Sigmoid colon (tissue), 7 donors: ENCODE measurements at places on chromosomes 16 and 17.

DNA sequence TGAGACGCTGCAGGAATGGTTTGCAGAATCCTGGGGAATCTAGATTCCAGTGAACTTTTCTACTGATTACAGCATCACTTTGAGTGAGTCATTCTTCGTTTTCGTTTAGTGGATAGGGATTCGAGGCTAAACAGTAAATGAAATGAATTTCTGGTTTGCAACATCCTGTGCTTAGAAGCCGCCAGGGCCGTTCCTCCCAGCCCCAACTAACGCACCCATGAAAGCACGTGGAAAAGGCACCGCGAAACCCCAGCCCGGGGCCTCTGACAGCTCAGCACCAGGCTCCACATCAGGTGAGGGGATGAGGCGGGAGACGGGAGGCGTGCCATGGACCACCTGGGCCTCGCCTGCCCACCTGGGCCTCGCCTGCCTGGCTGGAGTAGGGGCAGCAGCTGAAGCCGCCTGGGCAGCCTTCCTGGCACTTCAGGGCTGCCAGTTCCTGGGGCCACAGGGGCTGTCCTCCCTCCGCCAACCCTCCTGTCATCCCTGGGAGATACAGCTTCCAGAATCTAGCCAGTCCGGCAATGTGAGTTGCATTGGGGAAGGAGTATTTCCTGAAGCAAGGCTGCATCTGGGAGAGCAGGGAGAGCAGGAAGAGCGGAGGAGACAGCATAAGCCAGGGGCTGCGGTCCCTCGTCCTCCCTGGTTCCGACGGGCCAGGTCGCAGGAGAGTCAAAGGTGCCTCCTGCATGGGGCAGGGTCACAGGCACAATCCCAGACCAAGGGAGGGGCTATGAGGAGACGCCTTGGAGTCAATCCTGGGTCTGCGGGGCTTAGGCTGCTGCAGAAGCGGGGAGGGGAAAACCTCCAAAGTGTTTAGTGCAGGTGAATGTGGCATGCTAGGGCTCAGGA, 78.4 kb downstream of the RPH3AL start:
- DNase-seq: peak; percentile 47

GRCh38 chr17:10713318-10713717, 15.9 kb downstream of the ADPRM start:
- DNase-seq: no peak

DNA sequence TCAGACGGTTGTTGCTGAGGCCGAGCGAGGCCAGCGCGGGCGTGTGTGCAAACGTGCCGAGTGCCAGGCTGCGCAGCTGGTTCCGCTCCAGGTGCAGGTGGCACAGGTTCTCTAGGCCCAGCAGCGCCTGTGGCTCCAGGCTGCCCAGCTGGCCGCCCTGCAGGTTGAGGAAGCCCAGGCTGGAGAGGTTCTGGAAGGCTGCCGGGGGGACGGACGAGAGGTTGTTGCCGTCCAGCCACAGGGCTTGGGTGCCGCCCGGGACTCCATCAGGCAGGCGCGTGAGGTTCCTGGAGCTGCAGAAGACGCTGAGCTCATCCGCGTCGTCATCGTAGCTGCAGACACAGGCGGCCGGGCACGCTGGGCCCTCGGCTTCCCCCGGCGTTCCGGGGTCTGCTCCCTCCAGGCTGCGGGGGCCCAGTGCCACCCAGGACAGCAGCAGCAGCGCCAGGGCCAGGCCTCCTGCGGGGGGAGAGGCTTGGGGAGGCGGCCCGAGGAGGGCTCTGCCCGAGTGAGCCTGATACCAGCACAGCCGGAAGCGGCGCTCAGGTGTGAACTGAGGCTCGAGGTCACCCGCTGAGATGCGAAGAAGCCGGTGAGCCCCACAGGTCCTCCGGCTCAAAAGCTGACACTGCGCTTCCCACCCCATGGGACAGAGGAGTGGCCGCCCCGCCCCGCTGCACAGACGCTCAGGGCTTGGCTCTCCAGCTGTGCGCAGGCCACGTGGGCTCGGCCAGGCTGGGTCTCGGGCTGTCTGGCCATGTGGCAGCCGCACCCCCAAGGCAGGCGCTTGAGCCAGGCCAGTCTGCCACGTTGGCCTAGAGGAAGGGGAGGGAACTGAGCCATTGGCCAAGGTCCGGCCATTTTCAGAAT, 1.3 kb downstream of the IGFALS start:
- peak; percentile 61 for DNase-seq

- no peak for DNase-seq
Measured at GRCh38 chr17:12395733-12396354, 269.8 kb upstream of the MYOCD start.

DNA sequence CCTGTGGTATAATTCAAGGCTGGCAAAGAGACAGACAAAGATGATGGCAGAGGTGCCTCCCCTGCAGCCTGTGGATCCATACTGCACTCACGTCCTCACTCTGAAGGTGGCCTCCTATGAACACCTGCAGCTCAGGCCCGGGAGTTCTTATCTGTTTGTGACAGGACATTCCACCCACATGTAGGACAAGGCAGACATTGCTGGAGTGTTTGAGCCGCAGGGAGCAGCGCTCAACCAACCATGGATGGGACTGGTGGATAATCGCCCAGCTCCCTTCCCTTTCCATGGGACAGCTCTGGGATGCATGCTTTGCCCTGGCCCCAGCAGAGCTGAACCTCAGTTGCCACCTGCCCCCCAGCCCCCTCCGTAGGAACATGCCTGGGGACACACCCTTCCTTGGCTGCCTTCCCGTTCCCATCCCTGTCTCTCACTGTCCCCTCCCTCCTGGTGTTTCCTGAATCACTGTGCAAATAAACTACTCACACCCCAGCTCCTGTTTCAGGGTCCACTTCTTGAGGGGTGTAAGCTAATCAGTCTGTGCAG, 22.2 kb downstream of the ITPRIPL2 start:
- DNase-seq: peak; percentile 70

DNA sequence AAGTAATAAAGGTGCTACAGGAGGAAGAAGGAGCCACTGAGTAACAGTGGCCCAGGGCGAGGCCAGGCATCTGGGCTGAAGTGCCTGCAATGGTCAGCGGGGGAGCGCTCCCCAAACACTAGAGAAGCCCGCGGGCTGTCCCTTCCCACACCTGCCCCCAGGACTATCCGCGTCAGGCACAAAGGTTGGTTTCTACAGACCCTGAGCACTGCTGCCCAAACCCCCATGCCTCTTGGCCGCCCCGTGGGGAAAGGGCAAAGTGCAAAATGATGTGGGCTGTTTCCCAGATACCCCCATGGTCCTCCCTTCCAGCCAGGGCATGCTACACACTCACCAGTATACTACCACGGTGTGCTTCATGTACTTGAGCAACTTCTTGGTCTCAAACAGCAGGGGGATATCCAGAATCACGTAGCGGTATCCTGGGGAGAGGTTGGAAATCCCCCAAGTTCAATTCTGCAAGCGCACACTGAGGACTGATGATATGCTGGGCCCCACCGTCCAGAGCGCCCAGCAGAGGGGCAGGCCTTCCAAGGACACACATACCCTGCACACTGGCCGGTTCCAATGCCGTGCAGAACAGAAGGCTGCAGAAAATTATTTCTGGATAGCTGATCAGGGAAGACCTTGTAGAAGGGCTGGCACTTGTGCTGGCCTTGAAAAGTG, 21.5 kb downstream of the DCAKD start:
- DNase-seq: no peak

DNA sequence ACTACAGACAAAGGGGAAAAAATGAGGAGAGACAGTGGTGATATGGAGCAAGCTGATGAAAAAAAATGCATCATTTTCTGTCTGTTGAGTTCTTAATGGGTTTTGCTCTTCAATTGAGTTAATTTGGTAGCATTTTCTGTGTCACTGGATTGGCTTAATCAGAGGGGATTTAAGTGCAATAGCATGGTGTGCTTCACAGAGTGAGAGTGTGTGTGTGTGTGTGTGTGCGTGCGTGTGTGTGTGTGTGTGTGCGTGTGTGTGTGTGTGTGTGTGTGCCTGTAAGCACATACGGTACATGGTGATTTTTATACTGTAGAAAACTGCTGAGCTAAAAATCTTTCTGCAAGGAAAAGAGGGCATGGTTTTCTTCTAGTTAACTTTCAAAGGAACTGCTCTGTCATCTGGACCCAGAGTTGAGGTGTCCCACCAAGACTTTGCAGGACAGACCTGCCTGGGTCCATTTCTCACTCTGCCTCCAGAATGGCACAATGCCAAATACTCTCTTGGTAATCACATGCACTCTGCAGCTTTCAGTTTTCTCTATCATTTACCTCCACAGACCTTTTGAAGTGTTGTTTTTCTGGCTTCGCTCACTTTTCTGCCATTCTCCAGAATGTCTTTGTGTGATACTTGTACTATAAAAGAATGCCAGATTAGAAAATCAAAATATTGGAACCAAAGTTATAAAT, 952.6 kb upstream of the SOX9 start:
- no peak for DNase-seq

DNA sequence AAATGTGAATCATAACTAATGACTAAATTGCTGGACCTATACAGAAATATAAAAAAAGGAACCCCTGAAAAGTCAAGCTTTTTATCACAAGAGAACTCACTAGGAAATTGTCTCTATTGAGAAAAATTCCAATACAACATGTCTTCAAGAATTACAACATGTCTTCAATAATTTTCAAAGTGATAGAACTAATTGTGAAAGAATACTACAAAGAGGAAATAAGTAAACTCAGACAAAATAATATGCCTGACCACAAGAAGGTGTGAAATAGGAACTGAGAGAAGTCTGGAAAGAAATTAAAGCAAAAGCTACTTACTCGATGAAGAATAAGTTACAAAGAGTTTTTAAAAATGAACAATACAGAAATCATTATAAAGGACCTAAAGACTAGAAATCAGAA, 29.9 kb upstream of the OR1G1 start:
- no peak for DNase-seq

- DNase-seq: no peak
Measured at GRCh38 chr17:2844416-2844815, 48.2 kb downstream of the RAP1GAP2 start.

DNA sequence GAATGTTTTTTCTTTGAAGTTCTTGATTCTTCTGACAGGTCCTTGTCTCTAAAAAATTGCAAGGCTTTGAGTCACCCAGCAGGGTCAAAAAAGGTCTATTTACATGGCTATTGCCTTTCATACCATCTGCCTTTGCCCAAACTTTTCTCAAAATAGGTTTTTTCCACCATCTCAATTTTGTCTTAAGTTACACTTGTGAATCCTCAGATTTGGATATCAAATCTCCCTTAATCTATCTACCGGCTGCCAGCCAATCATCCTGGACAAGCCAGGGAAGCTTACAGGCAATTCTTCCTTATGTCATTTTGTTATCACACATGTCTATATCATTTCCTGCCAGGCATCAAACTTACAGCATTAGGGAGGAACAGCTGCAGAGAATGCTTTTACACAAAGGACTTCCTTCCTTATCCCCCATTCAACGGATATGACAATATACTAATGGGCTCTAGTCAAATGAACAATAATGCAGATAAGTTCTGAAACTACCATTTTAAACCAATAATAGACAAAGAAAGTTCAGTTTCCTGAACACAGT, 104.1 kb upstream of the CORO6 start:
- no peak for DNase-seq

- no peak for DNase-seq
Measured at GRCh38 chr16:59514651-59515050, 780.5 kb upstream of the GOT2 start.

DNA sequence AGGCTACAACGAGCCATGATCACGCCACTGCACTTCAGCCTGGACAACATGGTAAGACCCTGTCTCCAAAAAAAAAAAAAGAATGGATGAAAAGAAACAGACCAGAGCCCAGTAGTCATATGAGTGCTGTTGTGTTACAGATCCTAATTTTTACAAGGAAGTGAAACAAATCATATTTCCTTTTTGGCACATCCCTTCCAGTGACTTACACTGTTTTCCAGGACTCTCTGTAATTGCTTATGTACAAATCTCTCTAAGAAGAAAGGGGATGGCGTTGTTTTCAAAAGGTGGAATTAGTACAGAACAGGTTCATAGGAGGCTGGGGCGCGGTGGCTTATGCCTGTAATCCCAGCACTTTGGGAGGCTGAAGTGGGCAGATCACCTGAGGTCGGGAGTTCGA, 19.8 kb upstream of the ZNF594 start:
- DNase-seq: no peak

GRCh38 chr17:71380535-71380934, 740.3 kb upstream of the SOX9 start:
- DNase-seq: no peak

GRCh38 chr16:54422159-54422558, 135.6 kb upstream of the IRX3 start:
- DNase-seq: no peak

DNA sequence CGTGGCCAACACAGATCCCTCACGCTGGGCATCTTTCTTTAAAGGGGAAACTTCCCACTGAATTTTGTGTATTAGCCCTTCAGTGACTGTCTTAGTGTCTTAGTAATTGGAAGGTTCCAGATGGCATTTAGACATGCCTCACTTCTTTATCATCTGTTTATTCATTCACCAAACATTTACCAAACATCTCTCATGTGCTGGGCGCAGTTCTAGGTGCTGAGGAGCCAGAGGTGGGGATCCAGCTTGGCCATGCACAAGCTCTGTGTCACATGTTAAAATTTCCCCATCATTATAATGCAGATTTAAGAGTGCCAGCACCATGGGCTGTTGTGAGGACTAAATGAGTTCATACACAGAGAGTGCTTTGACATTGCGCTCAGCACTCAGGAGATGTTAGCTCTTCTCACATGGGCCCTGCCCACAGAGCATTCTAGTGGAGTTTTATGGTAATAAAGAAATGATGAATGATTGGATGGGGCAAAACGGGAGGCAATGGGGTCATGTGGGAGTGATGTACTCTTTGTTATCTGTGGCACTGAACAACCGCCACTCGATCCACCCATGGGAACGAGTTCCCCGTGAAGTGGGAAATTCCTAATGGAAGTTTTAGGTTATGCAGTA, 119.7 kb downstream of the SNX29 start:
- DNase-seq: no peak

DNA sequence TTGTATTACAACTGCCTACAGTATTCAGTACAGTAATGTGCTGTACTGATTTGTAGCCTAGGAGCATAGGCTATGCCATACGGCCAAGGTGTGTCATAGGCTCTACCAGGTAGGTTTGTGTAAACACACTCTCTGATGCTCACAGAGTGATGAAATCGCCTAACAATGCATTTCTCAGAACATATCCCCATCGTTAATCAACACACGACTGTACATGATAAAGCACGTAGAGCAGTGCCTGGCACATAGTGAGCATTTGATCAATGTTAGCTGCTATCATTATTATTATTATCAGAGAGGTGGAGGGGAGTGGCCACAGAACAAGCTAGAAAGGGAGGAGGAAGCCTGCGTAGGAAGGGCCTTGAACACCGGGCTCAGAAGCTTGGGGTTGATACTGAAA, 81.1 kb upstream of the LHX1 start:
- no peak for DNase-seq

GRCh38 chr17:59675231-59675630, 32.0 kb downstream of the PTRH2 start:
- DNase-seq: no peak
